ENCODE measurements at places on chromosomes 3 and 15. TPM values are rescaled to one million over a fixed set of nuclear protein-coding genes. Genes with fewer than 3 reads are reported as not detected.

DNA sequence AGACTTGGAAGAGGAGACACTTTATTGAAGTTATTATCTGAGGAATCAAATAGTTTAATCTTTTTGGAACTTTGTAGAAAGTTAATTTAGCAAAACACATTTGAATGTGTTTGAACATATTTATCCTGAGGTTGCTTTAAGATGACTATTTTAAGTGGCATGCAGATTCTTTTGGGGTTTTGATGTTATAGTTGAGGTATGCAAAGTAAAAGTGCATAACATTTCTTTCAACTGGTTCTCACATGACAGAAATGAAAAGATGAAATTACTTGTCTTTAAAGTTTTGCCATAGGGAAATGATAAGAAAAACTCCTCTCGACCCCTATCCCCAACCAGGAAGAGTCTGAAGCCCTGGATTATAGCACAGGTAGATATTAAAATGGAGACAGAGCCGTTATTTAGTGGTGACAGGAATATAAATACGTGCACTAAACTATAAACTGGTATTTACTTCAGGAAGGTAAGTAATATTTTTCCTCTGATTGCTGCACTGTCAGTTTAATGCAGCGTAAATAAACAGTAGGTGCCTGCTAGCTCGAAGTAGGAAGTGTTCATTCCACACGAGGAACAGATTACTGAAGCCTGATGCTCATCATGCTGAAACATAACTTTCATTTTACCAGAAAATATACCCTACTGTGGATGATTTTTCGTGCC, 15.1 kb upstream of the SATB1 start:
- no peak for DNase-seq
- H3K36me3 ChIP-seq = no peaks in the 10 kb centered on the region
- H3K27ac ChIP-seq = no peak overlapping the region
- peaks cover 16% of the 10 kb centered on the region for H3K27me3 ChIP-seq

Gene C15orf62
- total RNA-seq = 1.4 TPM

Gene CLRN1
- total RNA-seq = not detected

DNA sequence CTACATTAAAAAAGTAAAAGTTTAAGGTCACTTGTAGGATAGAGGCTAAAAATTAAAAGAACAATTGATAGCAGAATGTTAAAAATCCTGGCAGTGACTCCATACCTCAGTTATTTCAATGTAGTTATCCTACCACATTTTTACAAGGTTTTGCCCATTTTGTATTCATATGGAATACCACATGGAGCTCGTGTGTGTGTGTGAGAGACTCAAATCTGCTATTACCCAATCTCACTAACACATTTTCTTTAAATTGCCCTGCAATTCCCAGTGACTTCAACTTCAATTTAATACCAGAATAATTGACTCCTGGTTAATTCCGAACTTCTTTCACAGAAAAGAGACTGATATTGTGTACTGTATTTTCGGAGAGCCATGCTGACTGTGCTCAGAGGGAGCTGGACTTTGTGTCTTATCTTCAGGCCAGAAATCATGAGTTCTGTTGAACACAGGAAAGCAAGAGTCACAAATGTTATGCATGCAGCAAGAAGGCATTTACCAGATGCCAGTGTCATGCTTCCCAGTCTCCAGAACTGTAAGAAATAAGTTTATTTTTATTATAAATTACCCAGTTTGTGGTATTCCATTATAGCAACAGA, 529.0 kb upstream of the NECTIN3 start:
- no peaks in the 10 kb centered on the region for H3K36me3 ChIP-seq
- H3K27me3 ChIP-seq = no peaks in the 10 kb centered on the region
- H3K27ac ChIP-seq = no peak overlapping the region
- DNase-seq = no peak
- no peak overlapping the region for H3K4me3 ChIP-seq

DNA sequence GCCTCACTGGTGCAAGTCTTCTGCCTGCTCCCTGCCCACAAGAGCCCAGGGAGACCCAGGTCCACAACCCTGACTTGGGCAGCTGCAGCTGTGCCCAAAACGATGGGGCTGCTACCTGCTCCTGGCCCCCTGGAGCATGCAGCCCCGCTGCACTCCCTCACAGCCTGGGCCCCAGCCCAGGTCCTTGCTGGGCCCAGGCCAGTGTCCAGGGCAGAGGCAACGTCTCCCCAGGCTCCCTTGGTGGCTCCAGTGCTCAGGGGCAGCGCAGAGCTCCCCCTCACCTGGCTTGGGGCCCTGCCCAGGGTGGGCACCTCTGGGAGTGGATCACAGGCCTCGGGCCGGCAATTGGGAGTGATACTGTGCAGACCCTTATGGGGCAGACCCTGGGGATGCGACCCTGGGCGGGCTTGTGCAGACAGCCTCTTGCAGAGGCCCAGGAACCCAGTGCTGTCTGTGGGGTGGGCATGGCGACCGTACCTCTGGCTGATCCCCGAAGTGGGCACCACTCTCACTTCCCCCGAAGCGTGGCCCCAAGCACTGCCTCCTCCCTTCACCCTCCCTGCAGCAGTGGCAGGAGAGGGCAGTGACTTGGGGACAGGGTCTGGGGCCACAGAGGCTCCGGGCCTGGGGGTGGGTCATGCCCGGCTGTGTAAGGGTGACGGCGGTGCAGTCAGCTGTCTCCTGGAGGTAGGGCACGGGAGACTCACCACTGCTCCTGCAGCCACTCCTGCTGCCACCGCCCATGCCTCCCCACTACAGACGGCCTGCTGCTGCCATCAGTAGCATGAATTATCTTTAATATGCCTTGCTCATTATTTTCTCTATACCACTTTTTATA, 255.9 kb downstream of the DOCK3 start:
- H3K36me3 ChIP-seq = no peaks in the 10 kb centered on the region
- no peak overlapping the region for H3K27ac ChIP-seq
- no peak for DNase-seq
- H3K27me3 ChIP-seq = no peaks in the 10 kb centered on the region
- H3K4me3 ChIP-seq = no peak overlapping the region

GRCh38 chr3:57224856-57225255, 2.7 kb upstream of the APPL1 start:
- no peak for DNase-seq
- H3K27ac ChIP-seq = no peak overlapping the region
- H3K4me1 ChIP-seq = no peaks in the 10 kb centered on the region
- no peak overlapping the region for H3K4me3 ChIP-seq
- H3K36me3 ChIP-seq = no peaks in the 10 kb centered on the region
- H3K27me3 ChIP-seq = no peaks in the 10 kb centered on the region

Measured in kidney (tissue), 22 donors.